HAP-1 (cell line): ENCODE measurements at places on chromosomes 1 and 21.

DNA sequence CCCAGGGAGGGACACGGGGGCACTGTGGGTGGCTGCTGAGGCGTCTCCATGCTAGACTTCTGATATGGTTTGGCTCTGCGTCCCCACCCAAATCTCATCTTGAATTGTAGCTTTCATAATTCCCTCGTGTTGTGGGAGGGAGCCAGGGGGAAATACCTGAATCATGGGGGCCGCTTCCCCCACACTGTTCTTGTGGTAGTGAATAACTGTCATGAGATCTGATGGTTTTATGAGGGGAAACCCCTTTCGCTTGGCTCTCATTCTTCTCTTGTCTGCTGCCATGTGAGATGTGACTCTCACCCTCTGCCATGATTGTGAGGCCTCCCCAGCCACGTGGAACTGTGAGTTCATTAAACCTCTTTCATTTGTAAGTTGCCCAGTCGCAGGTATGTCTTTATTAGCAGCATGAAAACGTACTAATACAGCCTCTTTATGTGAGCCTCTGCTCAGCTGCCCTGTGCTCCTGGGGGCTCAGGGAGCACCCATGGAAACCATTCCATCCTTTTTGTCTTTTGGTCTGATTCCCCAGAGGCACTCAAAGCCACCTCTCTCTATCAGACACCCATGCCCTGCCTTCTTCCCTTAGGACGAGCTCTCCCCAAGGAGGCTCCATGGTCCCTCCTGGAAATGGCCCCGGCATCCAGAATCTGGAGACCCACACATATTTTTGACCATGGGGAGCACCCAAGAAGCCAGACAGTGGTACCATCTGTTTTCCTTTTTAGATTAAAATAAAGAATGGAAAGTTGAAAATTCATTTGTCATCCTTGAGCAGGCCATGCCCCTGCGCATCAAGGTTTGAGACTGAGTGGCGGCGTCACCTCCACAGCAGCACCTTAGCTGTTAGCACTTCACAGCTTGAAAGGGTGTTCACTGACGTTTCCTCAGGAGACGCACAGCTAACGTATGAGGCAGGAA, 65.9 kb upstream of the FAM20B start:
- no peak for DNase-seq

GRCh38 chr1:156232201-156232894, 9.6 kb upstream of the BGLAP start:
- DNase-seq = peak; percentile 1

GRCh38 chr1:2283991-2284895, 56.1 kb downstream of the SKI start:
- DNase-seq = no peak

GRCh38 chr1:155198547-155198906, 9.2 kb downstream of the THBS3 start:
- no peak for DNase-seq

- DNase-seq = no peak
These were observed 42.6 kb downstream of the PKN2 start for GRCh38 chr1:88726697-88727096.

DNA sequence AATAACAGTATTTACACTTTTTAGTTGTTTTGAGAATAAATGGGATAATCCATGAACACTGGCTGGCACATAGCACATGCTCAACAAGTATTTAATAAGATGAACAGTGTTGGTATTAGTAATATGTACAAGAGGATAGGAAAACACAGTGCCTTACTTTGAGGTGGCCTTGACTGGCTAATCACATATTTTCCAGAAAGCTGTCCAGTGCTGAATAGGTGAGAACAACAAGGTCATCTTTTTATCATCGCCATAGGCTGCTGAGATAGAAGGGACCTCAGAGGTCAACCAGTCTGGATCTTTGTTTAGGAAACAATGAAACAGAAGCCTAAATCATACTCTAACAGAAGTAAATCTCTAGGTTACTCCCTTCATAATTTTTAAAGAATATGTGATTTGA, 89.7 kb upstream of the BCL9 start:
- no peak for DNase-seq
